EL (cell line): ENCODE measurements at places on chromosomes 7 and 10.

GRCh38 chr10:123147635-123148413 is at the start of gene HMX2:
HMX2 (plus strand) TSS chr10:123148136; CDS start chr10:123148379, 243 bp downstream.
- DNase-seq, result no peak

DNA sequence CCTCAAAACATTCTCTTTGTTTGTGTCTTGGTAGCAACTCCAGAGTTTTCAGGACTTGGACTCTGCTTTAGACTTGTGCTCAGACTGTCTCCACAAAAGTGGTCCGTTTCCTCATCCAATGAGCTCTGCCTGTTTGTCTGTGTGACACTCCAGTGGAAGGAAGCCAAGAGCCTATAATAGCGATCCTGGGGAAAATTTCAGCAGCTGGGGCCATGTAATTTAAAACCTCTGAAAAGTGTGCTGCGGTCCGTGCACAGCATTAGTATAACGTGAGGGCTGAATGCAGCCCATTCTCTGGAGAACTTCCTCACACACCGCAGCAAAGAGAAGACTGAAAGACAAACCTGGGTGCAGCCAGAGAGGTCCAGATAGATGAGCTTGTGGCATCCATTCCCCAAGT is at the start of gene LRRC17:
Gene LRRC17 (plus strand): TSS at position 259 of the 400 bp plus-strand sequence. CDS start 20,914 bp downstream, outside the sequence.
- peak; percentile 76 for DNase-seq

DNA sequence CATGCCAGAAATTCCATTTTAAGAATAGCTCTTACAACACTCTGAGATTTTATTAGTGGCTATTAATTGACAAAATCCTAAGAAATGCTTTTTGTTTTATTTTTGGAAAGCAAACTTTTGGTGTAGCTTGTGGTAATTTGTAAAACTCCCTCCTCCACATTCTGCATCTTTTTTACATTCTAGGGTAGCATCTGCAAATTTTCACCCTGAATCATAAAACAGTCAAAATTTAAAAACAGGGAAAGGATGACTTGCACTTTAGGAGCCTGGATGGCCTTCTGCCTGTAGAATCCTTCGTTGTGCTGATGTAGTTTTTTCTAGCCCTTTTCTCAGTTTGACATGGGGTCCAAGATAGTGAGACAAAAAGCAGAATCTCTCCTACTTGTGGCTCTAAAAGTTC is 316.1 kb downstream of the ADRA2A start:
- no peak for DNase-seq

DNA sequence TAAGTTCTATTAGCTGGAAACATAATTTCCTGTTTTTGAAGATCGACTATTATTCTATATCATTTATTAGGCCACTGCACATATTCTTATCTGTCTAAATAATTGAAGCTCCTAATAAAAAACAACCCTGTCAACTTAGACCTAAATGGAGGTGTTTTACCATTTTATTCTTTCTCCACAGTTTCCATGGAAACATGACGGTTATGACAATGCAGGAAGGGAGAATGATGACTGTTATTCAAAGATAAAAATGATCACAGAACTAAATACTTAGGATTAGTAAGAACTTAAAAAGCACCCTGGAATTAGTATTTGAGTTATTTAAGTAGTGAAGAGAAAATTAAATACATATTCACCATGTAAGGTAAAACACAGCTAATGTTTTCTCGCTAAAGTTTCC is 119.9 kb upstream of the DKK1 start:
- DNase-seq, result no peak

DNA sequence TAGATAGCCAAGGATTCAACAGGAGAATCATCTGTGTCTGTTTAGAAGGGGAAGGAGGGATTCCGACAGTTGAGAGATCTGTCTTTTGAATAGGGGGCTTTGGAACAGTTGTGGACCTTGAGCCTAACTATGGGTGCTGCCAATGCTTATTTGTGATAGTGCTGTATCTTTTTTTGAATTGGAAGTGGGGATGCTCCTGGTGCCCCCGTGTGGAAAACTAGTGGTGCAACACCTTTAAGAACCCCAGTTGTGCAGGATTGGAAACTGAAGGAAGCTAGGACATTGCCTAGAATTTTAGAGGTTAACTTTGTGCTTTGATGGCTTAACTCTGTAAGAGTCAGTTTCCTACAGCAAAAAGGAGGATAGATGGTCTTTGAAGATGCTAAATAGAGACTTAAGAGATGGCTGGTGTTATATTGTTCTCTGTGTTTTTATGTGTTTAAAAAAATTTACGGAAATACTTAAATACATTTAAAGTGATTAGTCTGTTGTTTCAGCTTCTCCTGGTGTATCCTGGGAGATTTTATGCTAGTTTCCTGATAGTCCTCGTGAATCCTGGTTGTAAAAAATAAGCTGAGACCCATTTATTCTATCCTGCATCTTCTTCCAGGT is 69.3 kb downstream of the AP3M1 start:
- peak; percentile 73 for DNase-seq

GRCh38 chr10:124232686-124233545 is 139.5 kb upstream of the CHST15 start:
- DNase-seq, result no peak

- DNase-seq, result no peak
These were observed 26.4 kb downstream of the ASB13 start for GRCh38 chr10:5640036-5640435.

DNA sequence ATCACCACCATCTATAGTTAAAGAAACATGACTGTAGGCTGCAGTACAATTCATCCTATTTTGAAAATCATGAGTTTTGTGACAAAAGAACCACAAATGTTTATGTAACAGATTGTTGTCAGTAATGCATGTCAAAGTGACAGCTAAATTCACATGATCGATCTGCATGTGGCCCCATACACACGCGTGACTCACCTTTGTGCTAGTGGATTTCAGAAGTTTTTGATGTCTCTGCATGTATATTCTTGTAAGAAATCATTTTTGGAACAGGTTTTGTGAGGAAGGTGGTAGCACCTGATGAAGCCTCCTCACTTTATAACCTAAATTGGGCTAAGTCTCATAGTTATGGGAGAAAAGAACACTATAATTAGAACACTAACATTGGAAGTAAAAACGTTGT is 17.1 kb downstream of the RNF32 start:
- DNase-seq, result no peak

- DNase-seq, result no peak
These were observed 130.3 kb upstream of the POT1 start for GRCh38 chr7:125059861-125060456.

GRCh38 chr10:70183304-70183703 is 13.0 kb upstream of the SAR1A start:
- no peak for DNase-seq

DNA sequence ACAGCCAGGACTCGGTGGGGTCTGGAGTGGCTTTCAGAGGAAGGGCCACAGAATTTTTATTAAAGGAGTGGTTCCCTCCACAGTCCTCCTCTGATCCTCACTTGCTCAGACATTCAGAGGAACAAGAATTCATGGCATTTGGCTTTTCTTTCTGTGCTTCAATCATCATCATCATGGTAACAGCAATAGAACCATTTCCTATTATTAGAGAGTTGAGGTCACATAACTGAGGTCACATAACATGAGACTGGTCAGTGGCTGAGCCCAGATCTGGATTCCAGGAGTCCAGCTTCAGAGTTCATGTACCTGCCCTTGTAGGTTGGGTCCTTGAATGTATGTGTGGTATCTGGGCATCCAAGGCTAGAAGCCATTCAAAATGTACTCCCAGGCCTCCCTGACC is 177.3 kb upstream of the GRB10 start:
- no peak for DNase-seq

GRCh38 chr7:38673795-38674194 is 42.6 kb upstream of the AMPH start:
- peak; percentile 83 for DNase-seq

DNA sequence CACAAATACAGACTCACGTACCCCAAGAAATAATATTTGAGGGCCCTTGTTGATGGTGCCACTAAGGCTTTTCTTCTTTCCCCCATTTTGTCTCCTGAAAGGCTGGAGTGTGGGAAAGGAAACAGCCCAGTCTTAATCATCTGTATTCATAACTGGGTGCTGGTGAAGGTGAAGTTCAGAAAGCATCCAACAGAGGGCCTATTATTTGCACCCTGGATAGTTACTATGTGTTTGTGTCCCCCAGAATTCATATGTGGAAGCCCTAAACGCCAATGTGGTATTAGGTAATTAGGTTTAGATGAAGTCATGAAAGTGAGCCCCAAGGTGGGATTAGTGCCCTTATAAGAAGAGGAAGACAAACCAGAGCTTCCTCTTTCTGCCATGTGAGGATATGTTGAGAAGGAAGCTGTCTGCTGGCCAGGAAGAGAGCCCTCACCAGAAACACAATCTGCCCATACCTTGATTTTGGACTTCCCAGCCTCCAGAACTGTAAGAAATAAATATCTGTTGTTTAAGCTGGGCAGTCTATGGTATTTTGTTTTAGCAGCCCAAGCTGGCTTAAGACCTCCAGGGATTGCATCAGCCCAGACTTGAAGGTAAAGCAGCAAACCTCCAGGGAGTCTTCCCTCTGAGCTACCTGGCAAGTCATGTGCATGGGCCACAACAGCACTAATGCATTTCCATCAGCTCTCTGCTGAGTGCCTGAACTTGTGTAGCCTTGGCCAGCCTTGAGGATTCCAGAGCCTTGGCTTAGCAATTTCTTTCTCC is 90.0 kb upstream of the ADRB1 start:
- DNase-seq, result peak; percentile 20

DNA sequence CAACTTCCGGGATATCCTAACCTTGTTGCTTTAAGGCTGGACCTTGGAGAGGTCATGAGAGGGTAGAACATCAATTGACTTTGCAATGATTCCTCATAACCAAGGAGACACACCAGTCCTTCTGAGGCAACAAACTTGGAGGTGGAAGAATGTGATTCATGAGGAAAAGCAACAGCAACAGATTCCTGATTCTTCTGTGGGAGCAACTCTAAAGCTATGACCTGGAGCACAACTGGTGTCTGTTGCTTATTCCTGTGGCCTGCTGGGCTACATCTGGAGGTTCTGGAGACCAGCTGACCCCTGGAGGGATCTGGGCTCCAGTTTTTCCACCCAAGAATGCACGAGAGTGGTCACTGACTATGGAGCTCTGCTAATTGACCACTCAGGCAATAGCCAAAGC is 116.6 kb downstream of the CREB5 start:
- DNase-seq, result peak; percentile 16

GRCh38 chr7:1843271-1843861 is 173.3 kb downstream of the ELFN1 start:
- peak; percentile 52 for DNase-seq

DNA sequence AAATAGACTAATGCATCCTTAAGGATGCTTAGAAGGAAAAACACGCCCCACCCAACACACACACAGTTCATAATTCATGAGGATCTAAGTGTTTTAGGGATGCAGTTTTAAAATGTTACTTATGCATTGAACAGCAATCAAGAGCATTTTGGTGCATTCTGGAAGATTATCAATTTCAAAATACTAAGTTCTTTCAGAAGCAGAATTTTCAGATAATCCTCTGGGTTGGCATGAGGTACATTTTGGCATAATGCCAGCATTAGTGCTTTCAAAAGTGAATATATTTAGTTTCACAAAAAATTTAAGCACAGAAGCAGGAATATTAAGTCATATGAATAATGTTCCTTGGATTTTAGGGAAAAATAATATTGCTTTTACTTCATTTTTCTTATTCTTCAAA is 937.1 kb downstream of the REEP3 start:
- no peak for DNase-seq

DNA sequence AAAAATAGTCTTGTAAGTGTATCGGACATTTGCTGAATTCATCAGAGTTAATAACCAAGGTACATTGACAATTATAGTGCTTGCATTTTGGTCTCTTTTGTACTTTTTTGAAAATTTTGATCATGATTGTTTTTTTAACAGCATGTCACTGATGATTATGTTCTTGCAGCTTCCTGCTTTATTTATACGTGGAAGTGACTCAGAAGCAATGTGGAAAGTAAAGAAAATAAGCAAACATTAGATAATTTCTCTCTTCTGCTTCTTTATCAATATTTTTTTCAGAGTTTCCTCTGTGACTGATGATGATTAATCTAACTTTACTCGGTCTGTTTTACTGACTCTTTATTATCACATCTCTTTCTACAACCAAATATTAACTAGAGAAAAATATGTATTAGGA is 1351.9 kb downstream of the REEP3 start:
- DNase-seq, result no peak

- DNase-seq, result peak; percentile 48
These were observed 25.9 kb upstream of the BICC1 start for GRCh38 chr10:58486821-58487220.

DNA sequence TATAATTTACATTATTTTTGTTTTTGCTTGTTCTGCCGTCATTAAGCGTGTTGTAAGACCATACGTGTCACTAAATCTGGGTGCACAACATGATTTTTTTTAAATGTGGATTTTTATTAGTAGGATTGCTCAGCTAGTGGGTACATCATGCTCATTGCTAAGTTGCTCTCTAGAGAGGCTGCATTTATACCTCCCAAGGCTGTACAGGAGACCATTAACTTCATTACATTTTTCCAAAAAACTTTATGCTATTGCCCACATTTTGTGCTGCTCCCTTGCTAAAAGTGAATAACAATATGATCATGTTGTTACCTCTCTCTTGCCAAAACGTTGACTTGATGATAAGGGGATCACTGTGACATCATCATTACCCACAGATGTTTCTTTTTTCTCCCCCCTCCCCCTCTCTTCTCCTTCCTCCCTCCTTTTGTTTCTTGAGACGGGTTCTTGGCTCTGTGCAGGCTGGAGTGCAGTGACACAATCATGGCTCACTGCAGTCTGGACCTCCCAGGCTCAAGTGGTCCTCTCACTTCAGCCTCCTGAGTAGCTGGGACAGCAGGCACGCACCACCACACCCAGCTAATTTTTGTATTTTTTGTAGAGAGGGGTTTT is 65.1 kb downstream of the BMPR1A start:
- peak; percentile 9 for DNase-seq

GRCh38 chr10:6151087-6151977 is 51.4 kb upstream of the PFKFB3 start:
- DNase-seq, result peak; percentile 57

DNA sequence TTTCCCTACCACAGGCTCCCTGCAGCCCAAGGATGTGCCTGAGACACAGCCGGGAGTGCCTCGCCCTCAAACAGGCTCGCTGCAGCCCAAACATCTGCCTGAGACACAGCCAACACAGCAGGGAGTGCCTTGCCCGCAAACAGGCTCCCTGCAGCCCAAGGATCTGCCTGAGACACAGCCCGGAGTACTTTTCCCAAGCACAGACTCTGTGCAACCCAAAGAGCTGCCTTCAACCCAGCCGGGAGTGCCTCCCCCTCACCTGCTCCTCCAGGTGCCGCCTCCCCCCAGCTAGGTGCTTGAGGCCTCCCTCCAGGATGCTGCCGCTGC is 42.9 kb downstream of the ANTXRL start:
- DNase-seq, result no peak

- no peak for DNase-seq
These were observed 126.1 kb upstream of the AGR3 start for GRCh38 chr7:17007841-17008240.

DNA sequence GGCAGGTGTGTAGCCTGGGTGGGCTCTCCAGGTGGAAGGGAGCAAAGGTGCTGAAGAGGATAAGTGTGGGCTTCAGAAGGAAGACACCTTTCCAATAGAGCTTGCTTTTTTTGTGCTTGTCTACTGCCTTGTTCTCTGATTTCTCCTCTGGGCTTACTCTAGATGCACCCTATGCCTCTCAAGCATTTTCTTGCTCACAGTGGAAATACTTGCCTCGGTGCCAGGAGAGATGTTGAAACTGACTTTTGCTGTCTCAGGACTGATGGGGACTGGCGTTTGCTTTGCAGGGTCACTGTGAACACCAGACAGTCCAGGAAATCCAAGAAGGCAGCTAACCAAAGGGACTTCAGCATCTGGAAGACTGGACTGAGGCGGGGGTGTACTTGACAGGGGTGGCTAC is 187.9 kb downstream of the SNX10 start:
- DNase-seq, result no peak

GRCh38 chr10:63137306-63137705 is 4.2 kb downstream of the NRBF2 start:
- peak; percentile 25 for DNase-seq

- no peak for DNase-seq
These were observed 522.6 kb downstream of the GLRX3 start for GRCh38 chr10:130658687-130659290.
